ENCODE measurements at places on chromosomes 12 and 14.

DNA sequence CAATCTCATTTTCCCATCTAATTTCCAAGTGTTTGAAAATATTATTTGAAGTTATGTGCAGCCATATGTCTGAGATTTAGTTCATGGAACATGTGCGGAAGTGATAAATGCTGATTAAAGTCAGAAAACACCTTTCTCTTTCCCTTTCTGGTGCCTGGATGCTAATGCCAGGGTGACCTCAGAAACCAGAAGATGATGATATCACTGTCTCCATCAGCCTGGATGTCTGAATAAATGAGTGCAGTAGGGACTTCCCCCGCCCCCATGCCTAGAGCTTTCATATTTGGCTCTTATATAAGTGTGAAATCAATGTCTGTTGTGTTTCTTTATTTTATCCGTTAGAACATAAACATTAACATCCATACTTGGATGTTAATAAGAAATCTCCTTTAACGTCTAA lies 261.9 kb upstream of the LRIG3 start:
- peaks cover 4% of the 10 kb centered on the region for H3K36me3 ChIP-seq
- no peak for DNase-seq
- no peak overlapping the region for H3K27ac ChIP-seq
- H3K27me3 ChIP-seq = no peaks in the 10 kb centered on the region
- no peaks in the 10 kb centered on the region for H3K4me1 ChIP-seq

DNA sequence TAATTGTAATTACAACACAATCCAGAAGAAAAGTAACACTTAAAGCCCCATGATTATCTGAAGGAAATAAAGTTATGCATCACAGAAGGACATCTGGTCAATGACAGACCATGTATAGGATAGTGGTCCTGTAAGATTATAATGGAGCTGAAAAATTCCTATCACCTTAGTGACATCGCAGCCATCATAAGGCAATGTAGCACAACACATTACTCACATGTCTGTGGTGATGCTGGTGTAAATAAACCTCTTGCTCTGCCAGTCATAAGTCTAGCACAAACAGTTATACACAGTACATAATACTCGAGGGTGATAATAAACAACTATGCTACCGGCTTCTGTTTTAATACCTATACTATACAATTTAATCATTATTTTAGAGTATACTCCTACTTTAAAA lies 11.2 kb downstream of the ATG2B start:
- peaks cover 21% of the 10 kb centered on the region for H3K36me3 ChIP-seq
- no peak overlapping the region for H3K4me3 ChIP-seq
- no peaks in the 10 kb centered on the region for H3K27me3 ChIP-seq
- peaks cover 4% of the 10 kb centered on the region for H3K4me1 ChIP-seq
- DNase-seq = no peak
- H3K27ac ChIP-seq = no peak overlapping the region

- H3K27ac ChIP-seq = no peak overlapping the region
- no peak overlapping the region for H3K4me3 ChIP-seq
- H3K36me3 ChIP-seq = no peaks in the 10 kb centered on the region
- no peaks in the 10 kb centered on the region for H3K4me1 ChIP-seq
- no peak for DNase-seq
Measured at GRCh38 chr12:101847325-101847724, 16.6 kb upstream of the GNPTAB start.

DNA sequence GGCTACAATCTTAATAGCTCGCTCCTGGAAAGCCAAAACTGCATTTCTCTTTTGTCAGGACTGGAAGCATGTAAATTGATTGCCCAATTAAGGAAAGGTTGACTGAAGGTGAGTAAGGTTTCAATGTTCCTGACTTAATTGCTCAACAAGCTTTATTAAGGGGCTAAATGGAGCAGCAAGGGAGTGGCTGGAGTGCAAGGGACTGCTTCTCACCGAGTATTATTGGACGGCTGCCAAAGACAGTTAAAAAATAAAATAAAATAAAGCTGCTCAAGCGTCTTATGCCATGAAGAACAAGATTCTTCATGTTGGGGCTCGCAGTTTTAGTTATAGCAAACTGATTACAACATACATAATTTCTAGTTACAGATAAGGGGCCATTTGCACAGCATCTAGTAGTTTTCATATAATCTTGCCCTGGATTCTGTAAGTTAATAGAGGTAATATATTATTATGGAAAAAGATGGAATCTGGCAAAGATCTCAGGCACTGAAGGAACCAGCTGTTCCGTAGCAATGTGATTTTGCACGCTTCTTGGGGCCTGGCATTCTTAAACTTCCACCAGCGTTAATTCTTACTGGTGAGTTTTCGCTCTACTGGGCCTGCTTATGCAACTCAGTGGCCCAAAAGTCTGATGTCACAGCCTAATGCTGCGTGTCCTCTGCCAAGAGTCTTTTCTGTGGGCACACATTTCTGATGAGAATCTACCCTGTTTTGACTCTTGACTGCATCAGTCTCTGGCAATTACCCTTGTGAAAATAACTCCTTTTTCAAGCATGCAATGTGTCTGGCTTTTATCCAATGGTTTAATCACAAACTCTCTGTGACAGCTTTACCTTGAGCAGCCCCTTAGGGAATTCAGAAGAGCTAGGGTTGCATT lies 108.5 kb downstream of the SLC38A1 start:
- H3K27me3 ChIP-seq = peaks cover 3% of the 10 kb centered on the region
- H3K36me3 ChIP-seq = peaks cover 11% of the 10 kb centered on the region
- H3K27ac ChIP-seq = no peak overlapping the region
- H3K4me1 ChIP-seq = peaks cover 29% of the 10 kb centered on the region

GRCh38 chr12:51321882-51322281 lies 2.1 kb downstream of the BIN2 start:
- H3K27ac ChIP-seq = peak overlapping the region; percentile 66
- no peak overlapping the region for H3K4me3 ChIP-seq
- peaks cover 5% of the 10 kb centered on the region for H3K27me3 ChIP-seq
- DNase-seq = no peak
- H3K36me3 ChIP-seq = no peaks in the 10 kb centered on the region

- H3K4me1 ChIP-seq = no peaks in the 10 kb centered on the region
- no peak for DNase-seq
- no peak overlapping the region for H3K4me3 ChIP-seq
- no peak overlapping the region for H3K27ac ChIP-seq
- no peaks in the 10 kb centered on the region for H3K27me3 ChIP-seq
- H3K36me3 ChIP-seq = no peaks in the 10 kb centered on the region
Measured at GRCh38 chr12:40775661-40776060, 83.4 kb downstream of the CNTN1 start.

GRCh38 chr12:127078577-127079350 lies 1188.2 kb upstream of the TMEM132C start:
- H3K36me3 ChIP-seq = no peaks in the 10 kb centered on the region
- H3K27me3 ChIP-seq = peaks cover 6% of the 10 kb centered on the region
- H3K4me1 ChIP-seq = no peaks in the 10 kb centered on the region
- no peak for DNase-seq

DNA sequence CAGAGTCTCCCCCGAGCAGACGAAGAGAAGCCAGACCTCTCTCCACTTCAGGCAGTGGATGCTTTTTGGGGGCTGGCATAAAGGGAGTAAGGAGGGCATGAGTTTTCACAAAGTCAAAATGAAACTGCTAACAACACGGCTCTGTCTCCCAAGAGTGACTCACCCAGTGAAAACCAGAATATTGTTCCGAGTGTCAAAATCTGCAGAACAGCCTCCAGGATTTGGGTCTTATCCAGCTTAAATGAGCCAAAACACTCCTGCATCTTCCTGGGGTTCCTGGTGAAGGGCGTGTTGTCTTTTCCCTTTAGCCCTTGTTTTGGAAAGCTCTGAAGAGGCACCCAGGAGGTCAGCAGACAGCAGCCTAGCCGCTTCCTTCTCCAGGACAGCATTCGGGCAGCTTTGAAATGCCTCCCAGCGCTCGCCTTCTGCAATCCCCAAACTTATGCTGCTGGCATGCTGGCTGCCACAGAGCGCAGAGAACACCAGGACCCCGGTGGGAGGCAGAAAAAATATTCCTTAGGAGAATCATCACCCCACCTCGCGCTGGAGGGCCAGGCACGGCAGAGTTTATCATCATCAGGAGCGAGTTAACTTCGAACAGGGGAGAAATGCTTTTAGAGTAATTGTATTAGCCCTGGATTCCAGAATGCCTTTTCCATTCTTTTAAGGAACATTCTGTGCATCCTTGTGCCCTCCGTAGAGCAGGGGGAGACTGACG lies 117.7 kb upstream of the NCOR2 start:
- H3K4me3 ChIP-seq = no peak overlapping the region
- peaks cover 62% of the 10 kb centered on the region for H3K4me1 ChIP-seq
- no peaks in the 10 kb centered on the region for H3K36me3 ChIP-seq
- peaks cover 53% of the 10 kb centered on the region for H3K27me3 ChIP-seq
- no peak for DNase-seq

DNA sequence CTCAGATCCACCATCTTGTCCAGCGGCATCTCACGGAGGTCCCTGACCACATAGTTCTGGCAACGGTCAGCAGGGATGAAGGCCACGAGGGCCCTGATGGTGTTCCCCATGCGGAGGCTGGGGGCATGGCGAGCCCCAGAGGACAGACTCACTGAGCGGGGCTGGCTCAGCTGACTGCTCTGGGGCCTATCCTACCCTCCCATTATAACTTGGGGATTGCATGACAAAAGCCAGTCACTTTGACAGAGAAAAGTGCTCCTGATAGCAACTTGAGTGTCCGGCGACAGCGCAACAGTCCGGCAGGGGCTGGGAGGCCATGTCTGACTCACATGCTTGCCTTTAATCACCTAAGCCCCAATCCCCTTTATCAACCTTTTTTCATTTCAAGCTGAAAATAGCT lies at the start of gene LRRC10:
LRRC10 (minus strand) TSS at position 179 of the 400 bp plus-strand sequence; CDS start at position 110, 69 bp downstream.
- no peaks in the 10 kb centered on the region for H3K4me1 ChIP-seq
- peaks cover 7% of the 10 kb centered on the region for H3K27me3 ChIP-seq
- no peak for DNase-seq
- no peak within 1 kb of the TSS for H3K27ac ChIP-seq
- H3K4me3 ChIP-seq = no peak within 1 kb of the TSS
- no peaks in the 10 kb centered on the region for H3K36me3 ChIP-seq

DNA sequence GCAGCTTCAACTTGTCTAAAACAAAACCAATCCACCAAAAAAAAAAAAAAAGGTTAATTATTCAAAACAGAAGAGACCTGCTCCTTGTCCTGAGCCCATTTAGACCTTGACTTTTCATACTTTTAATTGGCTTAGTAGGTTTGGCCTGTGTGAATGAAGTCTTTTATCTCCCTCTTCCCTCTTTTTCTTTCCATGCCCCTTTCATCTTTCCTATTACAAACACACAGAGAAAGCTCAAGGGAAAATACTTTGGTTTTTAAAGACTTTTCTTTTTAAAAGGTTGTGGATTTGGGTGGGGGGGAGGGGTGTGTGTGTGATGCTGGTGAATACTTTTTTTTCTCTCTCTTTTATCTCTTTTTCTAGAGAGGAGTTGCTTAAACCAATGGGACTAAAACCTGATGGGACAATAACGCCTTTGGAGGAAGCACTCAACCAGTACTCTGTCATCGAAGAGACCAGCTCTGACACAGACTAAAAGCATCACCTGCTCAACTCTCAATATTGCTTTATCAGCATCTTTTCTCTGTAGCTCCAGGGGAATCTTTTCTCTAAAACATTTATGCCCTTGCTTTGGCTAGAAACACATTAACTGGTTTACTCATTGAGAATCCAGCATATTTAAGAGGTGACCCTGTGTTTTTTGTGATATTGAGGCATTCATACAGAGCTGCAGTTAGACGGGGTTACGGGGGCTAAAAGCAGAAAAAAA lies 70.0 kb upstream of the TMEM263 start:
- peaks cover 8% of the 10 kb centered on the region for H3K4me1 ChIP-seq
- peaks cover 48% of the 10 kb centered on the region for H3K36me3 ChIP-seq
- H3K4me3 ChIP-seq = no peak overlapping the region
- H3K27ac ChIP-seq = no peak overlapping the region
- DNase-seq = no peak

DNA sequence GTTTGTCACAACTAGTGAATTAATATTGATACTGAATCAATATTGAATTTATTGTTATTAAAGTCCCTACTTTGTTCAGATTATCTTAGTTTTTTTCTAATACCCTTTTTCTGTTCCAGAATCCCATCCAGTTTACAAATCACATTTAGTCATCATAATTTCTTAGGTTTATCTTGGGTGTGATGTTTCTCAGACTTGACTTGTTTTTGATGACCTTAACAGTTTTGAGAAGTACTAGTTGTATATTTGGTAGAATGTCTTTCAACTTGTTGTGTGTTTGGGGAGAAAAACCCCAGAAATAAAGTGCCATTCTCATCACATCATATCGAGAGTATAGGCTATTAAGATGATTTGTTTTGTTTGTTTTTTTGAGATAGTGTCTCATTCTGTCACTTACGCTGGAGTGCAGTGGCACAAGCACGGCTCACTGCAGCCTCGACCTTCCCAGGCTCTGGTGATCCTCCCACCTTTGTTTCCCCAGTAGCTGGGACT lies 19.5 kb downstream of the MRPS35 start:
- DNase-seq = no peak
- no peaks in the 10 kb centered on the region for H3K27me3 ChIP-seq
- H3K36me3 ChIP-seq = peaks cover 49% of the 10 kb centered on the region
- no peaks in the 10 kb centered on the region for H3K4me1 ChIP-seq
- no peak overlapping the region for H3K4me3 ChIP-seq

GRCh38 chr12:74489543-74489942 lies 48.1 kb upstream of the ATXN7L3B start:
- H3K27ac ChIP-seq = no peak overlapping the region
- no peak overlapping the region for H3K4me3 ChIP-seq
- DNase-seq = no peak

- no peaks in the 10 kb centered on the region for H3K27me3 ChIP-seq
- peaks cover 22% of the 10 kb centered on the region for H3K4me1 ChIP-seq
- no peaks in the 10 kb centered on the region for H3K36me3 ChIP-seq
- H3K27ac ChIP-seq = no peak overlapping the region
- H3K4me3 ChIP-seq = no peak overlapping the region
Measured at GRCh38 chr14:53375599-53375998, 222.5 kb upstream of the DDHD1 start.

- no peak overlapping the region for H3K4me3 ChIP-seq
- no peaks in the 10 kb centered on the region for H3K4me1 ChIP-seq
- H3K36me3 ChIP-seq = no peaks in the 10 kb centered on the region
Measured at GRCh38 chr14:35986219-35986573, 160.1 kb downstream of the BRMS1L start.

DNA sequence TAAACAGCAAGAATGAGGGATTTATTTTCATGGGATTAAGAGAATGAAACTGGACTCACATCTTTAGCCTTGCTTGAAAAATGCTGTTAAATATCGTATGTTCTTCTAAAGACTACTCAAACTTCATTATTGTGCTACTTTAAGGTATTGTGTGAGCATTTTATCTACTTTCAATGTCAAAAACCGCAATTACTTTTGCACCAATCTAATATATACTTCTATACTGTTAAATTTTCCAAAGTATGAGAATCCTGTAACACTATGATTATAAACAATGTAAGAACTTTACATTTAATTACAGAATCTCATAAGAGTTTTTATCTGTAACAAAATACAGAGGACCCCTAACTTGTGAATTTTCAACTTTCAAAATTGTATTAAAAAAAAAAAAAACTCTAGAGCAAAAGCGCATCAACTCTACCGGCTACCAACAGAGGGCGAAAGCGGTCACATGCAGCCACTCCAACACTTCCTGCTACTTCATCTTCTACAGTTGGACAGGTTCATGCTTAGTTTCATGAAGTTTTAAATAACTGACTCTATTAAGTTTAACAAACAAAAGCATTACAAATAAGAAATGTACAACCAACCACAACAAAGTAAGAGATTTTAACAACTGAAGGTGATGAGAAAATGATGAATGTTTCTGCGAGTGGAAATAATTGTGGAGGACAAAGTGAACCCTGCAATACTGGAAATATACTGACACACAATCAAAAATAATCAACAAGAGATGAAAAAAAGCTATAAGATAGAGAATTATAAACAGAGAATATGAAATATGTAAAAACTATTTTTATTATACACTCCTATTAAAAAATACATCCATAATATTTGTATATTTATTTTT lies 210.9 kb downstream of the MED13L start:
- H3K4me3 ChIP-seq = no peak overlapping the region
- H3K4me1 ChIP-seq = peaks cover 42% of the 10 kb centered on the region
- H3K36me3 ChIP-seq = no peaks in the 10 kb centered on the region
- DNase-seq = peak; percentile 52
- H3K27me3 ChIP-seq = no peaks in the 10 kb centered on the region
- H3K27ac ChIP-seq = no peak overlapping the region

All from nephron progenitor cell (in vitro differentiated cells).